CD14-positive monocyte (primary cell): ENCODE measurements at places on chromosomes 11 and 22. TPM values are rescaled to one million over a fixed set of nuclear protein-coding genes. Genes with fewer than 3 reads are reported as not detected.

DNA sequence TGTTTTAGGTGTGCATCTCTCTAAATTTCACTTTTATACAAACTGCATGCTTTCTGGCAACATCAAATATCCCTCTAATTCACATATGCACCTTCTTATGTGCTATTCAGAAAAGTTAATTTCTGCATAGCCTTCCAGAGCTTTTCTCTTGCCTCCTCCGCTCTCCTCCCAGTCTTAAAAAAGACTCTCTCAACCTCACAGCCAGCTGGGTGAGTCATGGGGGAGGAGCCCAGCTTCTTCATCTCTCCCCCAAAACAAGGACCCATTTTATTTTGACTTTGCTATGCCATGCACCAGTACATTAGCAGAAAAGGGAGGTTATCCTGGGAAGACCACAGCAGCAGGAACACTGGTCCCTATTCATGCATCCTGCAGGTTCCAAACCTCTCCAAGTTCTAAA is 234.4 kb downstream of the KCNA4 start:
- DNase-seq = no peak

DNA sequence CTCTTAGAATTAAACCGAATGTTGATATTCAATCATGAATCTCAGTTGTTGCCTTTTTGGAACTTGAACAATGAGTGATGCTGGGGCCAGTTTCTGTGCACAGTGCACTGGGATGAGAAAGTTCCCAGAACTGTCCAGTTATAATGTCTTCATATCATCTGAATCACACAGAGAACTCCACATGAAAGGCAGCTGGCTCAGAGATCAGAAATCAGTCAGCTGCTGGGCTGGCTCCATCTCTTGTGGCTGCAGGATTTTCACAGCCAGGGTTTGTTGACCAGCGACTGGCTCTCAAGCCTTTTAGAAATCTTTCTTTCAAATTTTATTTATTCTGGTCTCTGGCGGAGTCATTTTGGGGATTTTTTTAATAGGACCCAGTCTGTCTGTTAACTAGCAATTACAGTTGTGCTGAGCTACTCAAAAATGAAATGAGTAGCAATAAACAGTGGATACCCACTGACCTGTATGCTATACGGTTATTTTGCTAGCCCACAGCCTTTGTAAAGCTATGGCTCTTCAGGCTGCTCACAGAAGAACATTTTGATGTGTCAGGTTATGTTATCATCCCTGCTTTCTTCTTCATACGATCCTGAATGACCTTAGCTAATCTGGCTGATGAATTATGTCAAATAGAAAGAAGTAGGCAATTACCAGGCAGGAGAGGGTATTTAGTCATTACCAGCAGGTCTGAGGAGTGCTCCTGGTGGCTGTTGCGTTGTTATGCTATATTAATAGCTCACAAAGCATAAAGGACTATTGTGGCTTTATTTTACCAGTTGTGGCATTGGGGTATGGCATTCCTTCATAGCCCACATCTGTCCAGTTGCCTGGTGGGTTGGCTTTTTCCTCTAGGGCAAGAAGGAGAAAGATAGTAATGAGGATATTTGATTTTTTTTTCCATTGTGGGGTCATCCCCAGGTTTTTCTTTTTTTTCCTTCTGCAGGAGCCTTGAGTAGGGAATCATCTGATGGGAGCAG is 3.6 kb downstream of the FAT3 start:
- DNase-seq = no peak

GRCh38 chr11:84261707-84262106 is 975.5 kb upstream of the CCDC90B start:
- no peak for DNase-seq

- no peak for DNase-seq
These were observed 69.5 kb downstream of the PRCP start for GRCh38 chr11:82830746-82831145.

DNA sequence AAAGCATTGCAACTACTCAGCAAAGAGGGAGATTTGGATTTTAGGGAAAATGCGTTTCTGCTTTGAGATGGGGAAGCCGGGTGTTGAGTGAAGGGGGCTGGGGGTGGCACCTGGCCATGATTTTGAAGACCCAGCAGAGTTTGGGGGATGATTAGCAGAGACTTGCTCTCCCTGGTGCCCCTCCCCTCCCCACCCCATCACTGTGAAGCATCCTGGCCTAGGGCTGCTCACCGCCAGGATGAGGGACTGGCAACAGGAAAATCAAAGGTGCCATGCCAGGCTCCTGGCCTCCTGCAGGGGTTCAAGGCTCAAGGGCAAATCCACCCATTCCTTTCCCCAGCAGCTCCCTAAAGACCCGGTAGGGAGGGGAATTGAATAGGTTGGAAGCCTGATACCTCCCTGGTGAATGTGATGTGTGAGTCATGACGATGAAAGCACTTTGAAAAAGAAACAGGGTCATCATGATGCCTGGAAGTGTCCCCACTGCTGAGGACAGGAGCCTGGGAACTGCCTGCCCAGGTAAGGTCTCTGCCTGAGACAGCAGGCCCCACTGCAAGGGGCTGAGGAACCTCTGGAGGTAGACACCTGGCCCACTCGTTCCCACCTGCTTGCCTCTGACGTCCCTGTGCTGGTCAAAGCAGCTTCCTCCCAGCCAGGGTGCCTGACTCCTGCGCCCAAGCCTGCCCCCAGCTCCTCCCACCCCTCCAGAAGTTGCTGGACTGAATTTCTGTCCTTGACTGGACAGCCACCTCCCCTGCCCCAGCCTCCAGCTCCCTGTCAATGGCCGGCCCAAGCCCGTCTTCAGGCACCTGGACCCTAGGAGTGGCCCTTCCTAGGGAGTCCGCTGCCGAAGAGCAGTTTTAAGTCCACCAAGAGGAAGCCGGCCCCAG is 1.7 kb downstream of the CHST1 start:
- no peak for DNase-seq

GRCh38 chr11:33774736-33775466 is 581 bp upstream of the FBXO3 start:
- no peak for DNase-seq

TRIM51 gene
- polyA plus RNA-seq = not detected

- no peak for DNase-seq
These were observed 11.9 kb upstream of the MRPL11 start for GRCh38 chr11:66450560-66450959.

TMEM191C gene
- 4.5 and 8.6 TPM in 2 replicates for polyA plus RNA-seq

- DNase-seq = peak; percentile 87
These were observed 48.0 kb downstream of the IGLL5 start for GRCh38 chr22:22935546-22936157.

CCDC89 gene
- polyA plus RNA-seq = not detected in 2 replicates

DNA sequence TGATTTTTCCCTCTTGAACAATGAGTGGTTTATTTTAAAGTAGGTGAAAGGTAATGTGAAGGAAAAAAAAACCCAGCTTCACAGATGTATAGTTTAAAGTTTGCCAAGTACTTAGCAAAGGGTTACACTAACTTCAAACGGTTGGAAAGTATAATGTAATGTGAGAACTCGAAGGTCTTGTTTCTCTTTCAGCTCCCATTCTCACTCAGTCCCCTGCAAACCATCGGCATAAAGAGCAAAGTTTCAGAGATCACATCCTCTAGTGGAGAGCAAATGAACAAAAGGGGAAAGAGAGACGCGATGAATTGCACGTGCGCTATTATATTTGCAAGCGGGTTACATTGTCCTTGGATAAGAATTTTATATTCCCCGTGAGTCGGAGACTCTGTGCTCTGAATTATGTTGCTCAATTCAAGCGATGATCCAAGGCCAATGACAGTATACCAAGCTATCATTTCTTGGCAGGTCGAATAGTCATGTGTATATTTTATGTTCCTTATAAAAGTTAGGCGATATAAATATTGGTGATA is 37.6 kb upstream of the BIRC3 start:
- no peak for DNase-seq

DNA sequence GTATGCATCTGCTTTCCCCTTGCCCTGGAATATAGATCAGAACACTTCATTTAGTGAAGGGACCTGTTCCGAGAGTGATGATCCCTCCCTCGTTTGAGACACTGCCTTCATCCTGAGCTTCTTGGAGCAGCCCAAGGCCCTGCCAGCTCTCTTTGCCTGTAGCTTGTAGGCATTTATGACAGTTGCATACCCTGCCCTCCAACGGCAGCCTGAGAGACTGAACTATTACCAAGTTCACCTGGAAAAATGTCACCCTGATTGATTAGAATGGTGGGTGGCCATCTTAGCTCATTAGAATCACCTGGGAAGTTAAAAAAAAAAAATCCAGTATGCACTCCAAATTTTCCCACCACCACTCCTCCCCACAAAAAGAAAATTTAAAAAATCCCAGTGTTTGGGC is 1.5 kb downstream of the MICAL3 start:
- no peak for DNase-seq

- DNase-seq = no peak
These were observed 49.7 kb downstream of the TBC1D22A start for GRCh38 chr22:46812034-46812605.

- no peak for DNase-seq
These were observed 134.2 kb downstream of the STK33 start for GRCh38 chr11:8459711-8460399.

DNA sequence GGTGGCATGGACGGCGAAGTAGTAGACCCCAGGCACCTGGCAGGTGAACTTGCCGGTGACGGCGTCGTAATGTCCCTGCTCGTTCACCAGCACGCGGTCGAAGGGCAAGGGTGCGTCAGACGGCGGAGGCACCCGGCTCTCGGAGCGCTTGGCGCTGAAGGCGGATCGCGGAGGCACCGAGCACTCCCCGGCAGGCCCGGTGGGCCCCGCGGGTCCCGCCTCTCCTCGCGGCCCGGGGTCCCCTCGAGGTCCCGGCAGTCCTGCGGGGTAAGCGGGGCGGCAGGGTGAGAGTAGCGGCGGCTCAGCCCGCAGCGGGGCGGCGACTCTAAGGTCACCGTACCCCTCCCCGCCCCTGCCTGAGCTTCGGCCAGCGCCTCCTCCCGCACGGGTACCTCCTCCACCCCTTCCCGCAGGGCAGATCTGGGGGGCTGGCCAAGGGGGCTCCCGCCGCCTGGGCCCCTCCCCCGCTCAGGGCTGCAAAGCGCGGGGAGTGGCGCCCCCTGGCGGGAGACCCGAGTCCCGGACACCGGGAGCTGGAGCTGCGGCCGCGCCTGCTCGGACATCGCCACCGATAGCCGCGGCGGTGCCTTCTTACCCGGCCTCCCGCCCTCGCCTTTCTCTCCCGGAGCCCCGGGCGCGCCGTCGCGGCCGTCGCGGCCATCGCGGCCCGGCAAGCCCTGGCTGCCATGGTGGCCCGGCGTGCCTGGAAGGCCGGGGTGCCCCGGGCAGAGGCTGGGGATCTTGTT is 921 bp downstream of the C1QTNF5 start:
- DNase-seq = no peak

GRCh38 chr11:83895516-83895915 is 609.3 kb upstream of the CCDC90B start:
- DNase-seq = no peak

OR51B2 gene
- polyA plus RNA-seq = not detected in 2 replicates

- DNase-seq = no peak
These were observed 3.6 kb downstream of the CLTCL1 start for GRCh38 chr22:19287889-19288288.

- DNase-seq = no peak
These were observed 2.1 kb upstream of the MADD start for GRCh38 chr11:47267876-47268275.

KIAA1671 gene
- not detected in 2 replicates for polyA plus RNA-seq

- DNase-seq = peak; percentile 43
These were observed 49.8 kb downstream of the APIP start for GRCh38 chr11:34866375-34866774.

- DNase-seq = no peak
These were observed 105.8 kb downstream of the ATG16L2 start for GRCh38 chr11:72920001-72920400.

NPAS4 gene
- not detected for polyA plus RNA-seq

DNA sequence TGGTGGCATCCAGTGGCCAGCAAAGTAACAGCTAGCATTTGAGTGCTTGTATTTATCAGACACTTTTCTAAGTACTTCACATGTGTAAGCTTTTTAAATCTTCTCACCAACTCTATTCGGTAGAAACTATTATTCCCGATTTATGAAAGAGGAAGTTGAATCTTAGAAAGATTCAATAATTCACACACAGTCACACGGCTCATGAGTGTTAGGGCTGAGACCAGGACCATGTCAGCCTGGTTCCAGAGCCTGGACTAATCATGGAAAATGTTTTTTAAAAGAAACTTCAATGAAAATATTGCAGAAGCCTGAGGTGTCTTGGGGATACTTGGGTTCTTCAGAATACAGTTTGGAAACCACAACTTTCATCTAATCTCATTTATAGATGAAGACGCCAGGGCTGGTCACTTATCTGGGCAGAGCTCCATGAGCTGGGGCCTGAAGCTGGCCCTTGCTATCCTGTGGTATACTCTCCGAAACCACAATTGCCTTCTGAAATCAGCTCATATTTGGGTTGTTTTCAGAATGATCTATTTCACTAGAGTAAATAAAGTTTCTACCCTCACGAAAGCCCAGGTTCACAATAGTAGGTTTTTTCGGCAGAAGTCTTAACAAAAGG is 4.3 kb upstream of the CRTAM start:
- DNase-seq = no peak

AIP gene
- 99.3 TPM for polyA plus RNA-seq

DNA sequence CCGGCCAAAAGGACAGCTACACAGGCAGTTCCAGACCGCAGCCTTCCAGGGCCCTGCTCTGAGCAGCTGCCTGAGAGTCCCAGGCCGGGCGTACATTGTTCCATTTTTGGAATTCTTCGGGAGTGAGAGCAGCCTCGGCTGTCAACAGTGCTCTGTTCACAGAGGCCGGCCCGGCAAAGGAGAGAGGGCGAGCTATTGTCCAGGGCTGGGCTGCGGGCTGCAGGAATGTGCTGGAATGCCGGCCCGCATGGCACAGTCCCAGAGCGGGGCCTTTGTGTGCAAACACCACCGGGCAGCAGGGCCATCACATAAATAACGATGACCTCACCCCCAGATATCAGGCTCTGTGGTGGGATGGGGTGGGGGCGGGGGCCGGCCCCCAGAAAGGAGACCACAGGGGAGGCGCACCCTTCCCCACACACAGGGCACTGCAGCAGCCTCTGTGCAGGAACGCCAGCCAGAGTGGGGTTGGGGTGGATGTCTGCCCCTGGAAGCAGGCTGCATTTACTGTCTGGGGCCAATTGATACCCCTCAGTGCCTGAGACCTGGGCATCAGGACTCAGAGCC is 15.8 kb downstream of the LINC01488 start:
- DNase-seq = no peak

- no peak for DNase-seq
These were observed 72.9 kb downstream of the ABTB2 start for GRCh38 chr11:34284811-34285481.

MAP6 gene
- polyA plus RNA-seq = not detected in 2 replicates

GRCh38 chr11:106152824-106153223 is 75.4 kb downstream of the AASDHPPT start:
- DNase-seq = no peak

- DNase-seq = no peak
These were observed 2.7 kb upstream of the PDE2A start for GRCh38 chr11:72676861-72677341.

TREH gene
- not detected in 2 replicates for polyA plus RNA-seq
